Suppressor macrophage treated with lipopolysaccharide for 4 hours (primary cell): ENCODE measurements at places on chromosomes 5 and 9.
A peak's percentile ranks its signal among the peaks of the same experiment; 100 is the strongest.

DNA sequence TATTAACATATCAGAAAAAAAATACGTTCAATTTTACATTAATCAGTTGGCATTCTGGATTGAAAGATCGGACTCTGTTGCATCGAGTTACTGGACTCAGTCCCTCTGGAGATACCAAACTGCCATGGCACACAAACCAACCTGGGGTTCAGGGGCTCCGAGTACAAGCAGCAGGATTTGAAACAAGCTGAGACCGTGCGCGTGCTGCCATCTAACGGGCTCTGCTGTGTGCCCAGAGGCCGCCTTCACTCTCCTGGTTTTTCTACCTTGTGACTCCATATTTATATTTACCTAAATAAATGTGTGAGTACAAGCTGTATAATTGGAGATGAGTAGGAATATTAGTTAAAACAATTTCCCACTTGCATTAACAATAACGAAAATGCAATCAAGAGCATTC is 48.2 kb downstream of the ANXA1 start:
- no peak for DNase-seq

- DNase-seq, result peak; percentile 11
Observed at GRCh38 chr9:3012245-3012644, 168.3 kb upstream of the PUM3 start.

DNA sequence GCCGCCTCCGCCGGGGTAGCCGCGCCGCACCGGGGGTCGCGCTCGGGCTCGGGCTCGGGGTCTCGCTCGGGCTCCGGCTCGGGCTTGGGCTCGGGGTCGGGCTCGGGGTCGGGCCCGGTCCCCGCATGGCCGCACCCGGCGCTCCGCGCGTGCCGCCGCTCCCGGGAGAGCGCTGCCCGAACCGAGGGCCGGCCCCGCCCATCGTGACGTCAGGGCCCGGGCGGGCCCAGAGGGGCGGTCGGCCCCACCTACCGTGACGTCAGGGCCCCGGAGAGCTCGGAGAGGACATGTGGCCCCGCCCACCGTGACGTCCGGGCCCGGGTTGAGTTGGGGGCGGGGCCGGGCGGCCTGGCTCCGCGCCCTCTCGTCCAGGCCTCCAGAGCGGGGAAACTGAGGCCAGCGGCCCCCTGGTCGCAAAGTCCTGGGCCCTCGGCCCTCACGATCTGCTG is at the start of gene NSMF:
TSS of gene NSMF (minus strand) at position 183 of the 449 bp plus-strand sequence. CDS start 232 bp downstream, outside the sequence.
- DNase-seq, result peak; percentile 99

DNA sequence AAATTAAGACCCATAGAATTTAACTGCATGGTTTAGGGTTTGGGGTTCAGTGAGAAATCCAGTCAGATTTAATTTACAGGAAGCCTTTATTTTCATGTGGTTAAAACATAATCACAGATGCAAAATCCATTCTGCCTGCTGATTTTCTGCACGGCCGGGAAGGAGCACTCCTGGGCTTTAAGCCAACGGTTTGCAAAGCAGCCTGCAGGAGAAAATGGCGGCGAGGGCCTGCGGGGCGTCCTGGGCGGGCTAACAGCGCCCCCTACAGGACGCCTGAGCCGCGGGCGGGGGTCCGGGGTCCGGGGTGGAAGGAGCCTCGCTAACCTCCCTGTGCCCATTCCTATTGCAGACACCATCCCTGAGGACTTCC is 47.6 kb downstream of the THBS4 start:
- peak; percentile 60 for DNase-seq

- no peak for DNase-seq
Observed at GRCh38 chr5:150181766-150182545, 7.9 kb upstream of the SLC6A7 start.

GRCh38 chr5:120683580-120683979 is 219.5 kb downstream of the PRR16 start:
- DNase-seq, result no peak

DNA sequence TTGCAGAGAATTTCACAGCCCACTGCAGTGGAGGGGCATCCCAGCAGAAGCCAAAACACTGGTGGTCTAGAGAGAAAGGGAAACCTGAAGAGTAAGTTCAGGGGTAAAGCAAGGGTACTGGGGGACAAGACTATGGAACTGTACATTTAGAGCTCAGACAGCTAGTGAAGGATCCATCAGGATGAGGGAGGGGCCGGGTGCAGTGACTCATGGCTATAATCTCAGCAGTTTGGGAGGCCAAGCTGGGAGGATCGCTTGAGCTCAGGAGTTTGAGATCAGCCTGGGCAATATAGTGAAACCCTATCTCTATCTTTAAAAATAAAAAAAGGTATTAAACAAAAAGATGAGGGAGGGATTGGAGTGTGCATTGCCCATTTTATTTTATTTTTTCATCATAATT is 7.8 kb upstream of the ANKH start:
- DNase-seq, result no peak

- DNase-seq, result no peak
Observed at GRCh38 chr9:79684711-79685575, 113.2 kb downstream of the TLE4 start.

GRCh38 chr5:132059696-132060500 is 557 bp upstream of the IL3 start:
- no peak for DNase-seq

GRCh38 chr5:150389531-150390266 is 23.0 kb downstream of the CD74 start:
- DNase-seq, result no peak

GRCh38 chr9:82367929-82368328 is 379.4 kb downstream of the SPATA31D1 start:
- no peak for DNase-seq

DNA sequence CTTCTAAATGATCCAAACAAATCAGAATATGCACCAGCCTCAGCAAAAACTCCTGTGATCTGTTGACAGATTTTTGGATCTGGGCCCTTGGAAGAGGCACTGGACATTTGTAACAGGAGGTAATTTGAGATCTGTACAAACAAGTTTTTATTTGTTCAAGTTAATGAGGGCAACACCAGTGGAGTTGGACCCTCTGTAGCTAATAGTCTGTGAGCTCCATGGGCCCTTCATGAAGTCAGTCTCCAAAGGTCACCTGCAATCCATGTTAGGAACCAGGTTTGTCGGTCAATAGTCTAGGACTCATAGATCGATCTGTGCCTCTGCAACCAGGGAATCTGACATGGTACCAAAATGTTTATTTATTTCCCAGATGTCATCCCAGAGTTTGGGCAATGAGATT is 40.9 kb downstream of the PAM start:
- no peak for DNase-seq

GRCh38 chr5:107937651-107938355 is 267.1 kb upstream of the EFNA5 start:
- DNase-seq, result no peak

- DNase-seq, result peak; percentile 20
Observed at GRCh38 chr5:160787240-160787639, 64.8 kb downstream of the ATP10B start.

DNA sequence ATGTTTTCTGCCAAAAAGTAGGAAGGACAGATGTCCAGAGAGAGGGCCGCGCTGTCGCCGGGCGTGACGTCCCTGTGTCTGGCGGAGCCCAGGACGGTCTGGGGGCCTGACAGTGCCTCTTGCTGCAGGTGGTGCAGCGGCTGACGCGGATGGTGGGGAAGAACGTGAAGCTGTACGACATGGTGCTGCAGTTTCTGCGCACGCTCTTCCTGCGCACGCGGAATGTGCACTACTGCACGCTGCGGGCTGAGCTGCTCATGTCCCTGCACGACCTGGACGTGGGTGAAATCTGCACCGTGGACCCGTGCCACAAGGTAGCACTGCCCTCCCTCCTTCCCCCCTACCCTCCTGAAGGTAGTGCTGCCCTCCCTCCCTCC is 7.8 kb downstream of the NELFB start:
- no peak for DNase-seq

- DNase-seq, result no peak
Observed at GRCh38 chr9:18568973-18569372, 95.0 kb downstream of the ADAMTSL1 start.

GRCh38 chr5:97601651-97602050 is 418.6 kb upstream of the RIOK2 start:
- DNase-seq, result no peak

DNA sequence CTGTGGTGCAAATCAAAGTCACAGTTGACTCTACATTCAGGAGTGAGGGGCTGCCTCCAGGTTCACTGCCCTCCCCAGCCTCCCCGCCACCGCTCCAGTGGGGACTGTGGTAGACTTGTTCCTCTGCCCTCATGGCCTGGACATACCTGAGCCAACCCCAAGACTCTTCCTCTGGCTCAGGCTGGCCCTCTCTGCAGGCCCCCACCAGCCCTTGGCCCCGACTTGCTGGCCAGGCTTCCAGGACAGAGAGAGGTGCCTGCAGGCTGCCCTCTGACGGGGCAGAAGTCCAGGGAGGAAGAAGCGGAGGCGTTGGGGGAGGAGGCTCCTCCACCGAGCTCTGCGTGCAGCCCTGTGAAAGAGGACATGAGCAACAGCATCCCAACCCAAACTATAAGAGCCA is 2.8 kb upstream of the SARDH start:
- DNase-seq, result no peak

GRCh38 chr5:98443881-98444280 is 329.6 kb upstream of the RGMB start:
- DNase-seq, result no peak

DNA sequence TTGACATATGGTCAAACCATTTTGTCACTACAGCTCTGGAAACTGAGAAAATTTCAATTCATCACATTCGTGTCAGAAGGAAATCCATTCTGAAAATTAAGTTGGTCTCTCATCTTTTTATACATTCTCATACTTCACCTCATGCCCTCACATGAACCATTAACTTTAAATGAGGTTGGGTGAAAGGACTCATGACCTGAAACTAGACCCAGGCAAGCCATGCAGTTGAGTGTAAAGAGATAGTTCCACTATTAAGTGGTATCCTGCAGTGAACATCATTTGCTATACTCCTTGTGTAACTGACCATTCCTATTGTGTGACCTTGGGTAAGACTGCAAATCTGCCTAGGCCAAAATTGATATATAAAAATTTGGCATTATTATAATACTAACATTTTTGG is 299.6 kb upstream of the GRIN3A start:
- no peak for DNase-seq

DNA sequence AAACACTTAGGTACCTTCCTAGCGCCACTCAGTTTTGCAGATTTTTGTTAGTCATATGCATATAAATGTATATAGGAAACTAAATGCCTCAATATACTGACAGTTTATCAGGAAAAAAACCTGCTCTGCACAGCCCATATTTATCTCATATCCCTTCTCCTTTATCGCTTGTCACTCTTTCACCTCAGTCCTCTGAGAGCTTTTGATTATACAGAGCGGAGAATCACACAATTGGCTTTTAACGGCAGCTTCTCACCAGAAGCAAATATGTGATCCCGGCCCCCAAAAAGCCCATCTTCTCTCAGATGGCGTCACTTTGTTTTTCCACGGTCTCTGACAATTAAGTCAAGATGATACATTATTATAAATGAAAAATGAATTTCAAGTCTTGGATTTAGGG is 362.6 kb downstream of the DNAH5 start:
- no peak for DNase-seq

- no peak for DNase-seq
Observed at GRCh38 chr9:114370968-114371320, 16.8 kb downstream of the AKNA start.

- peak; percentile 9 for DNase-seq
Observed at GRCh38 chr5:37208883-37209797, 40.0 kb downstream of the CPLANE1 start.

DNA sequence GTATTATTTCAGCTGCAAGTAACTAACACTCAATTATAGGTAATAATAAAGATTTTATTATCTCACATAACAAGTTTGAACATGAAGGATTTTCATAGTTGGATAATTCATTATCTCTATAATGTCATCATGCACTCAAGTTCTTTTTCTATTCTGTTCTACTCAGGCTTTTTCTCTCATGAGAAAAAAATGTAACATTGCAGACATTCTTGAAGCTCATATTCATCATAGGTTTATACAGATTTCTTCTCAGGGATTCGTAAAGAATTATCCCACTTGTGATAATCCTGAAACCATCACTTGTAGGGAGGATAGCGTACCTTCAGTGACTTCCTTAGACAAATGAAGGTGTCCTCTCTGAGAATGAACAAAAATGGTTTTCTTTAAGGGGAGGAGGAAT is 150.3 kb downstream of the XRCC4 start:
- no peak for DNase-seq
